ENCODE measurements at places on chromosomes 2 and 18.

DNA sequence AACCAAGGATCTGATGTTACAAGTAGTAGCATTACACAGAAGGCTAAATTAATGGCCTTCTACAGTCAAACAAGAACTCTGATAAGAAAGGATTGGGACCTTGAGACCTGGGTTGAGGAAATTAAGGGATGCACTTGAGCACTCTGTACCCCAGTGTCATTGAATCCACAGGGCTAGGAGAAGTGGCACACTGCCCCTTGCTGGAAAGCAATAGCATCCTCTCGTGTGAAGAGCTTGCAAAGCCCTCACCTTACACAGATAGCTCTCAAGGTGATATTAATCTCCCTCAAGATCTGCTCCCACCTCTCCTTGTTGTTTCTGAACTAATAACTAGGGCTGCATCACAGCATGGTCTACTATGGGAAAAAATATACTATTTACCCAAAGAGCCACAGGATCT, 26.5 kb upstream of the CHST9 start:
- no peak for DNase-seq

DNA sequence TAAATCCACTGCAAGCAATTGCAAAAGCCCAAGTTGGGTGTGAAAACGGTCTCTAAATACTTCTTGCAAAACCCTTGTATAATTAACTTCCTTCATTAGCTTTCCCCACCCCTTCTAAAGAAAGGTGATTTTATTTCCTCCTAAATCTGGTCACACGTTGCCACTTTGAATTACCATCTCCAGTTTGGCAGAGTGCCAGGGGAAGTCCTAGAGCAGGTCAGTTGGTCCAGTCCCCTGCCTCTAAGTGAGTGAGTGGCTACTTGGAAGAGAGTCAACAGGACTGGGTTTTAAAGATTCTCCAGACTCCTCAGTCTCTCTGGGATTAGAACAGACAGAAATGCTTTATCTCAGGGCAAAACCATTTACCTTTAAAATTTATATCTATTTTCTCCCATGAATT, 18.7 kb upstream of the LYPD6B start:
- DNase-seq, result no peak

GRCh38 chr2:90069290-90069894, 1377.9 kb downstream of the RPIA start:
- no peak for DNase-seq

- no peak for DNase-seq
Observed at GRCh38 chr2:43367012-43367782, 140.8 kb upstream of the ZFP36L2 start.

GRCh38 chr18:39198376-39198775, 1632.8 kb upstream of the CELF4 start:
- DNase-seq, result no peak

- DNase-seq, result no peak
Observed at GRCh38 chr2:108297436-108298141, 8.9 kb downstream of the SULT1C2 start.

- DNase-seq, result no peak
Observed at GRCh38 chr2:102932501-102932900, 170.7 kb downstream of the TMEM182 start.

GRCh38 chr18:32469190-32469651, 1.5 kb downstream of the GAREM1 start:
- DNase-seq, result no peak

GRCh38 chr2:207777124-207777523, 7.4 kb upstream of the FZD5 start:
- no peak for DNase-seq

- DNase-seq, result no peak
Observed at GRCh38 chr2:105490204-105490603, 91.4 kb upstream of the FHL2 start.

DNA sequence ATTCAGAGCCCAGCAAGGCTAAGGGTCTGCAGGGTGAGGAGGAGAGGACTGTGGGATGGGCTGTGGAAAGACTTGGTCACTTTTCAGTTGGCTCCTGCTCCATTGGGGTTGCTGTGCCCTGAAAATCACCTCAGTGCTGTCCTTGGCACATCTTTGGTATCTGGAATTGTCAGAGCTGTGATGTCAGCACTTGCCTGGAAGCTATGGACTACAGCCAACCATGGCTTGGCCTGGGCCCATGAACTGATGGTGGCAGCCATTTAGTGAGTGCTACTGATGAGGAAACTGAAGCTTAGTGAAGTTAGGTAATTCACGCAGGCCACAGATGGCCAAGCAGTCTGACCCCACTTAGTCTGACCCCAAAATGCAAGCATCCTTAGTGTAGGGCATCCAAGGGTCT, 121.8 kb upstream of the SERPINE2 start:
- no peak for DNase-seq

DNA sequence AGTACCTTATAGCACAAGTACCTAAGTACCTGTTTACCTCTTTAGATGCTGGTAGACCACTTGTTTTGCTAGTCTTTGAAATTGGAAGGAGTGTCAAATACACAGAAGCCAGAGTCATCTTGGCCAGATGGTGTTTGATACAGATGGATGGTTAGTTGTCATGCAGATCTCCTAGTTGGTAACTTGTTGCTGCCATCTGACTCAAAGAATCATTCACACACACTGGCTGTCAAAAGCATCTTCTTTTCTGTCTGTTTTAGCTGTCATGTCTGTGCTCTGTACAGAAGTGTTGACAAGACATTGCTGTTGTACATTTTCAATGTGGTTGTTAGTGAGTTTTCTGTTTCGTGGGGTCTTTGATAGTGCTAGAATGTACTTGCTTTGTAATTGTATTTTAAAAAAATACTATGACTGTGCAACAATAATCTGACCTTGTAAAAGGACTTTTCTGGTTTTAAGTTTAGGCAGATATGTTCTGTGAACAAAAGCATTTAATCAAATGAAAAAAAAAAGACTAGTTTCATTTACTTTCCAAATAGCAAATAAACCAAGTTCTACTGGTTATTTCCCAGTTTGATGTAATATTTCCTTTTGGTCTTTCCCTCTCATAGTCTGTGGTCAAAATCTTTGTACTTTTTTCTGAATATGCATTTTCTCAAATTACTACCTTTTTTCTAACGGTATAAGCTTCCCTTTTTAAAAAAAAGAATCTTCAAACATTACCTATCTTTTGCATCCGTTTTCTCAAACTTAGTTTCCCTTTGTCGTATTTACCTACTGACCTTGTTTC, 39.9 kb downstream of the TANK start:
- no peak for DNase-seq

DNA sequence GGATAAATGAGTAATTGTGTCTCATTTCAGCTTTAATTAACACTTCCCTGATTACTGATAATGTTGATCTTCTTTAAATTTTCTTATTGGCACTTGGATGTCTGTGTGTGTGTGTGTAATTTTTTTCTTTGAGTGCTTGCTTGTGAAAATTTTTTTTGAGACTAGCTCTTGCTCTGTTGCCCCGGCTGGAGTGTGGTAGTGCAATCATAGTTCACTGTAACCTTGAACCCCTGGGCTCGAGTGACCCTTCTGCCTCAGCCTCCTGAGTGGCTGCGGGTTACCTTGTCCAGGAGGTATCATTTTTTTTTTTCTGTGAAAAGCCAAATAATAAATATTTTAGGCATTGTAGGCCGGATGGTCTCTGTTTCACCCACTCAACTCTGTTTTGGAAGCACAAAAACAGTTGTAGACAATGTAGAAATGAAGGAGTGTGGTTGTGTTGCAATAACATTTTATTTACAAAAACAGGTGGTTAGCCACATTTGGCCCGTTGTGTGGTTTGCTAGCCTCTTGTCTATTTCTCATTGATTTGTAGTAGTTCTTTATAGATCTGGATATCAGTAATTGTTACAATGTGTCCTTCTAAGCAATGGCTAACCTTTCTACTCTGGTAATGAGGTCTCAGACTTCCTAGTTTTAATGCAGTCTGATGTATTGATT, 7.9 kb downstream of the IL1RL2 start:
- no peak for DNase-seq

GRCh38 chr2:74502147-74502719, 2.8 kb upstream of the LBX2 start:
- DNase-seq, result no peak

GRCh38 chr18:59067873-59068272, 71.8 kb upstream of the SEC11C start:
- DNase-seq, result no peak

DNA sequence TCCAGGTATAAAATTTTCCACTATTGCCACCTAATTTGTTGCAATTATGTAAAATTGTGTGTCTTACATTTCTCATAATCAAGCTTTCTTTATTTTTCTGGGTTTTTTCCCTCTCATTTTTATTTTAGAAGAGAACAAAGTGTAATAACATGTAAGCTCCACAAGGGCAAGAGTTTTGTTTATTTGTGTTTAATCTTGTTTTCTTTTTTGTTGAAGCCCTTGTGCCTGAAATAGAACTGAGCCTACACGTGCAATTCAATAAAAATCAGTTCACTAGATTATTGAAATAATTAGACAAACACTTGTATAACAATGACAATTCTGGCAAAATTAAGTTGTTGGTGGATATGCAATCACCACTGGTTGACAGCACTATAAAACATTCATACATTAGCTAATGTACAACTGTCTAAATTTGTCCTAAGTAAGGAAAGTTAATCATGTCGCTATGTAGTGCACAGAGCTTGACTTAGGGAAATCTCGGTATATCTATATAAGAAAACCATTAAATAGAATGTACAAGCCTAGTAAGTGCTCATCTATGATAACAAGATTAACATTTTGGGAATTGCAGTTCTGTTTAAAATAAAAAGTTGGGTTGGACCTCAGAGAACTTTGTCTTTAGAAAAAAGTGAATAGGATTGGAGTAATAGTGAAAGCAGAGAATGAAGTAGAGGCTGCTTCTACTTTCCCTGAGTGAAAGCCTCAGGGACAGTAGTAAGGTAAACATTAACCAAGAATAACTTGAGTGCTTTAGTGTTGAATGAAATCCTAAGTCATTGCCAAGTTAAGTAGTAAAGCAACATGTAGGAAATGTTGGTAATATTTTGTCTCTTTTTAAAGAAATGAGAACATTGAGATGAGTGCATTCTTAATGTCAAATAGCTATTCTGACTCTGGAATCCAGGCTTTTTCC, 37.4 kb upstream of the NOL4 start:
- DNase-seq, result no peak

- no peak for DNase-seq
Observed at GRCh38 chr18:57900906-57901435, 97.9 kb upstream of the ATP8B1 start.

GRCh38 chr2:210199186-210199765, 26.0 kb downstream of the ACADL start:
- no peak for DNase-seq

DNA sequence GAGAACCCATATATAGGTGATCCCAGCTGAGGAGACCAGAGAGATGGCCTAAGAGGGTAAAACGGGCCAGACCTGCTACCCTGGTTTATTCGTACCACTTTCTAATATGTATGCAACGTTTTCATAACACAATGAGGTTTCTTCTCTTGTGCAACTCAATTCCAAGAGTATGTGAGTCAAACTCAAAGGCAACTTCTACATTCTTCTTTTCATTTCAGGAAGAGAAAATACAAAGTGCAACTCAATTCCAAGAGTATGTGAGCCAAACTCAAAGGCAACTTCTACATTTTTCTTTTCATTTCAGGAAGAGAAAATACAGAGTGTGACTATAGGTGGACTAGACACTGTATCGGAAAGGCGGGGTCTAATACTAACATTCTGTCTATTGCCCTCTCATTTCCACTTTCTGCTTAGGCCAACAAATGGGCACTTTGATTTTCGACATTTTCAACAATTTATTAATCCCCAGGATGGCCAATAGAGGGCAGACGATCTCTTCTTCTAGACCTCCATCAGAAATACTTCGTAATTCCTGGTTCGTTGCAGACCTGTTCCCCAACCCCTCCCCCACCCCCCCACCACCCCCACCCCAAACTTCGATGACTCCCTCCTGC, 3.7 kb upstream of the CRIM1 start:
- DNase-seq, result peak; percentile 25

GRCh38 chr18:7830468-7830867, 263.4 kb downstream of the PTPRM start:
- DNase-seq, result no peak

DNA sequence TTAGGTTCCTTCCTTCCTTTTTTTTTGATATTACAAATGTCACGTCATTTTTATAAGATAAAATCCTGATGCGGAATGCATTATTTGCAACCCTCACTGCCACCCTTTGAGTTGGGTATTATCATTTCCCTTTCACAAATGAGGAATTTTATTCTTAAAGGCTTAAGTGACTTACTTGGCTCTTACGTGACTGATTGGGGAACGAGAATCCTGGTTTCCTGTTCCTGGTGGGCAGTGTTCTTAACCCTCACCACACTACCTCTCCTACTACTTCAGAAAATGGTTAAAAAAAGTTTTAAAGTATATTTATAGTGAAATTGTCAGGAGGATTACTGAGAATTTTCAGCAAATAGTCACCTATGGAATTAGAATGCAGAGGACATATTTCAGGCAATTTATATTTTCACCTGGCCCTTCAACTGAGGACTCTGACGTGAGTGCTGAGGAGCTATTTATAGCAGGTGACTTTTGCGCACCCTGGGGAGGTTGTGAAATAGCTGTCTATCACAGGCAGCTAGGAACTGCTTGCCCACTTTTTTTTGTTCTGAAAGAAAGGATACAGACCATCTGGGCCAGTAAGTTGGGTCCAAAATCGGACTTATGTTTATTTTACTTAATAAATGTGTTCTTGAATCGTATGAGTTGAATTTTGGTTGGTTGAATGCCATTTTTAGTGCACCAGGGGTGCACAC, 18.7 kb upstream of the RASGRP3 start:
- DNase-seq, result no peak

GRCh38 chr2:201257956-201258665, 2.2 kb upstream of the CASP8 start:
- DNase-seq, result peak; percentile 87

DNA sequence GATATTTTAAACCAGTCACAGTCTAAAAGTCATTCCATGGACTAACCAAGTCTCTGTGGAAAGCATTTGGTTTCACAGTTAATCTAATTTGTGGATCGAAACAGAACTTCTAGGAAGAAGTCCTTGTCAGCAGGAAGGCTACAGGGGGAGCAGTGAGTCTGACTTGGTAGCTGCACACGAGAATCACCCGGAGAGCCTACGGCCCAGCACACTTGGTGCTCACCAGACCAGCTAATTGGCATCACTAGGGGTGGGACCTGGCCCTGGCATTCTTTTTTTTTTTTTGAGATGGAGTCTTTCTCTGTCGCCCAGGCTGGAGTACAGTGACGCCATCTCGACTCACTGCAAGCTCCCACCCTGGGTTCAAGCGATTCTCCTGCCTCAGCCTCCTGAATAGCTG, 97.7 kb downstream of the ZNF532 start:
- no peak for DNase-seq

DNA sequence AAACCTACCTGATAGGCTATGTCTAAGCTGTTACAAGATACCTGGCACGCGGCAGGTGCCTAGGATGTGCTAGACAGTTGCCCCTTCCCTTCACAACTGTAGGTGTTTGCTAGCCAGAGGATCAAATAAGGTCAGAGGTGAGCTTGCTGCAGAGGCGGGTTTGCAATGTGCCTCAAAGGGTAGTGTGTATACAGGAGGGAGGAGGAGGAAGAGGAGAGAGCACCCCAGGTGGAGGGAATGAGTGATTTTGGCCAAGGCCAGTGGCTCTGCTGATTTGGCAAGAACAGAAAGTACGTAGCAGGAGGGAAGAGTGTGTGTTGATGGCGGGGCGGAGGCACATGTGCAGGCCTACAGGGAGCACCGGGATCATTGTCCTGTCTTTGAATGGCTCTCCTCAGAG, 236.5 kb downstream of the HAUS1 start:
- DNase-seq, result no peak

- no peak for DNase-seq
Observed at GRCh38 chr2:103161456-103162289, 399.8 kb downstream of the TMEM182 start.

- DNase-seq, result no peak
Observed at GRCh38 chr2:231720987-231721966, 13.0 kb downstream of the PTMA start.
